ENCODE measurements at places on chromosomes 1 and 21. TPM values are rescaled to one million over a fixed set of nuclear protein-coding genes. Genes with fewer than 3 reads are reported as not detected.

LYPD8 gene
- not detected for total RNA-seq

GRCh38 chr21:33828577-33828976, 87.0 kb downstream of the ATP5PO start:
- DNase-seq: no peak
- H3K27me3 ChIP-seq: no peaks in the 10 kb centered on the region
- H3K36me3 ChIP-seq: no peaks in the 10 kb centered on the region
- H3K4me3 ChIP-seq: no peak overlapping the region

DNA sequence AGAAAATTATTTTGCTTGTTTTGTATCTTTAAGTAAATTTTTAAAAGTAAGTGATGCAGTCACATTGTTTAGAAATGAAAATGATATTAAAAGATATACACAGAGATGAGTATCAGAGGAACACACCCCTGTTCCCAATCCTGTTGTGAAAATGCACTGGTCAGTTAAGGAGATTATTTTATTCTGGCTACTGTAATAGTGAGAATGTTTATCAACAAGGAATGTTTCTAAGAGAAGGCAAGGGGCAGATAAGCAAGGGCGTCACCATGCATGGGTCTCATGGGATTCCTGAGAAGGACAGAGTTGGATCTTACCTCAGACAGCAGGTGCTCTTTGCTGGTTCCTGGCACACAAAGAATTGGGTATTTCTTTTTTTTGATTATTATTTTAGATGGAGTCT, 21.8 kb downstream of the C1orf52 start:
- H3K4me3 ChIP-seq: no peak overlapping the region
- H3K36me3 ChIP-seq: no peaks in the 10 kb centered on the region
- H3K4me1 ChIP-seq: no peaks in the 10 kb centered on the region
- H3K27ac ChIP-seq: no peak overlapping the region

ITLN2 gene
- not detected for total RNA-seq

- no peak overlapping the region for H3K27ac ChIP-seq
- no peaks in the 10 kb centered on the region for H3K4me1 ChIP-seq
- H3K4me3 ChIP-seq: no peak overlapping the region
- no peak for DNase-seq
Observed at GRCh38 chr1:119133987-119134386, 6.5 kb downstream of the WARS2 start.

GRCh38 chr21:41973861-41974751, 20.3 kb upstream of the C2CD2 start:
- H3K4me1 ChIP-seq: peaks cover 10% of the 10 kb centered on the region
- H3K4me3 ChIP-seq: no peak overlapping the region
- H3K27ac ChIP-seq: no peak overlapping the region
- no peaks in the 10 kb centered on the region for H3K27me3 ChIP-seq

GRCh38 chr1:175268720-175269119, 76.1 kb upstream of the KIAA0040 start:
- no peaks in the 10 kb centered on the region for H3K36me3 ChIP-seq
- H3K4me1 ChIP-seq: no peaks in the 10 kb centered on the region
- H3K4me3 ChIP-seq: no peak overlapping the region
- no peak for DNase-seq

OR2T35 gene
- 0.30 TPM for total RNA-seq

DNA sequence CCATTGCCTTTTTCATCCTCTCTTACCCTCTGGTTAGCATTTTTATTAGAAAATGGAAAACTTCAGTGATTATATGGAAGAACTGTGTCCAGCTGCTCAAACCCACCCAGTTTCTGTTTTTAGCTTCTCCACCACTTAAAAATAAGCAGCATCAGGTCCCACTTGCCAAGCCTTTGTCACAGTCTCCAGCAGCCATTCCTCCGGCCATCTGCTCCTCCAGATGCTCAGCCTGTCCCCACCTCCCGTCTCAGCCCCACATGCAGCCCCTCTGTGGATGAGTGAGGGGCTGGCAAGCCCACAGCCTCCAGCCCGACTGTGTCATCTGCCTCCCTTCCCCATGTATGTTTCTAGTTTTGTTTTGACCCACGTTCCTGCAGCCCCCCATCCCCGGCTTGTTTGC, 289.7 kb downstream of the HHAT start:
- H3K4me1 ChIP-seq: no peaks in the 10 kb centered on the region
- H3K36me3 ChIP-seq: no peaks in the 10 kb centered on the region
- DNase-seq: no peak
- H3K4me3 ChIP-seq: no peak overlapping the region

IL12RB2 gene
- 0.67 TPM for total RNA-seq

DNA sequence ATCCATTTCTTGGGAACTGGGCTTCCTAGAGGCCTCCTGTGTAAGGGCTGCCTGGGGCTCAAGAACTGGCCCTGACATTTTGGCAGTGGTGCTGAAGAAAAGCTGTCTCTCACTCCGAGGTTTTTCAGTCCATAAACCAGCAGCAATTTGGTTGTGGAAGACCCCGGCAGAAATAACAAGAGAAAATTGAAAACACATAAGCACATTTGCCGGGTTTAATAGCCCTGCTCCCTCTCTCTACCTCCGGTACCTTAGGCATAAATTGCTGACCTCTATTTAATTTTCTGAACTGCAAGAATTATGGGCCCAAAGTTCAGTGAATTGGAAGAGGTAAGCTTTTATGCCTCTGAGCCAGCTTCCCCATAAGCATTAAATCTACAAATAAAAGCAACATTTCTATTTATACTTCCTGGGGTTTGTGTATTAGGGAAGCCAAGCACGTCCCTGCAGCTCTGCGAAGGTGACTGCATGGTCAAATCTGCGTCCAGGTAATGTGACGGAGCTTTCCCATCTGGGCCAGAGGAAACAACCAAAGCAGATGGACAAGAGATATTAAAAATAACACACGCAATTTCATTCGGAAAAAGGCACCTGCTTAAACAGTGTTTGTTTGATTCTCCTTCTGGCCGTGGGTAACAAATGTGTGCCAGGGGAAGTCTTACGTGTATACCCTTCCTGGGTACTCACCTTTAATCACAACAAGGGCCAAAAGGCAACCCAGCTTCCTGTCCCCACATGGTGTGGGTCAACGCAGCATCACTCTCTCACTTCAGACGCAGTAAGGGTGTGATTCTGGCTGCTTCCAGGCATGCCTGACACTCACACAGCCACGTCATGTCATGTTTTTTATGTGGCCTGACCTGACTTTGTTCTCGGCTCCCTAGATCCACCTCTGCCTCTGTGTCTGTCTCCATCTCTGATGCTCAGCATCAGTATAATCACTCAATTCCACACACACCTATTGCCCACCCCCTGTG, 69.2 kb downstream of the PAPPA2 start:
- H3K4me1 ChIP-seq: no peaks in the 10 kb centered on the region
- H3K27ac ChIP-seq: no peak overlapping the region
- DNase-seq: no peak
- no peak overlapping the region for H3K4me3 ChIP-seq
- H3K27me3 ChIP-seq: no peaks in the 10 kb centered on the region
- H3K36me3 ChIP-seq: no peaks in the 10 kb centered on the region

OSCP1 gene
- 0.94 TPM for total RNA-seq

GRCh38 chr1:24702511-24703293, 42.5 kb upstream of the CLIC4 start:
- H3K27ac ChIP-seq: no peak overlapping the region
- DNase-seq: no peak
- H3K4me3 ChIP-seq: no peak overlapping the region
- peaks cover 11% of the 10 kb centered on the region for H3K4me1 ChIP-seq

DNA sequence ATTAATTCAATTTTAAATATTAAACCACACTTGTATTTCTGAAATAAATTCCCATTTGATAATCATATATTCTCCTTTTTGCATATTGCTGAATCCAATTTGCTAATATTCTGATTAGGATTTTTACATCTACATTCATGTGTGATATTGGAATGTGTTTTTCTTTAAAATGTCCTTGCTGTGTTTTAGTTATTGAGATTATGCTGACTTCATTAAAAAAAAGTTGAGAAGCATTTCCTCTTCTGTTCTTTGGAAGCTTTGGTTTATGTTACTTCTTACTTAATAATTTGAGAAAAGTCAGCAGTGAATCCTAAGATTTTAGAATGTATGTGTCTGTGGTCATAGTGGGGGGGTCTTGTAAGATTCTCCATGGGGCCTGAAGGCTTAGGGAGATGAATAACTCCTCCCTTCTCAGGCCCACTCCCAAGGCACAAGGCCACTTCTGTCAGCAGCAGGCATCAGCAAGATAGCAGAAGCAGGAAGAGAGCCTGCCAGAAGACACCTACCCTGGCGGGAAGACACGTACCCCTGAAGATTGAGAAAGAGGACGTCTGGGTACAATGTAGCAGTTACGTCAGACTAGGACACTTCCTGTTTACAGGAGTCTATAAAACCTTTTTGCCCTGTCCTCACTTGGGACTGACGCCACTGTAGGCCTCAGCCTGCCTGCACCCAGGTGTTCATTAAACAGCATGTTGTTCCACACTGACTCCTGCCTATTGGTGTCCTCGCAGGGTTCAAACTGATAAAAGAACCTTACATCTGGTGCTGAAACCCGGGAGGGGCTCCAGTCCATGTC, 56.9 kb downstream of the ODF2L start:
- no peak overlapping the region for H3K4me3 ChIP-seq
- no peaks in the 10 kb centered on the region for H3K4me1 ChIP-seq
- H3K27ac ChIP-seq: no peak overlapping the region
- H3K36me3 ChIP-seq: no peaks in the 10 kb centered on the region
- DNase-seq: no peak

DNA sequence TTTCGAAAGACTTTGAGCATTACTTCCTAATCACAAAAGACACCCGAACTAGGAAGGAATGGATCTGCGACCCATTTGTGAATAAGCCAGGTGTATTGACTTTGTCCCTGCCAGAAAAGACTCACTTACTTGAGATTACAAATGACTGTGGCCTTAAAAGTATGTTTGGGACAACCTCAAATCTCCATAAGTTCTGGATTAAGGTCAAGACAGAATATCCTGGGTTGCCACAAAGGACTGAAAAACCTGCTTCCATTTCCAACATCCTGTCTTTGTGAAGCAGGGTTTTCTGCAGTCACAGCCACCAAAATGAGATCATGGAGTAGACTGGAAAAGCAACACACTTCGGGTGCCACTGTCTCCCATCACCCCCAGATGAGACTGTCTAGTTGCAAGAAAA, 537.4 kb upstream of the ZRANB2 start:
- no peak overlapping the region for H3K27ac ChIP-seq
- H3K4me3 ChIP-seq: no peak overlapping the region
- H3K36me3 ChIP-seq: no peaks in the 10 kb centered on the region
- no peaks in the 10 kb centered on the region for H3K4me1 ChIP-seq
- no peak for DNase-seq

LRRC38 gene
- total RNA-seq: not detected

SYT6 gene
- not detected for total RNA-seq

- no peaks in the 10 kb centered on the region for H3K36me3 ChIP-seq
- H3K4me3 ChIP-seq: no peak overlapping the region
Observed at GRCh38 chr1:228968891-228969606, 233.8 kb downstream of the RHOU start.

DNA sequence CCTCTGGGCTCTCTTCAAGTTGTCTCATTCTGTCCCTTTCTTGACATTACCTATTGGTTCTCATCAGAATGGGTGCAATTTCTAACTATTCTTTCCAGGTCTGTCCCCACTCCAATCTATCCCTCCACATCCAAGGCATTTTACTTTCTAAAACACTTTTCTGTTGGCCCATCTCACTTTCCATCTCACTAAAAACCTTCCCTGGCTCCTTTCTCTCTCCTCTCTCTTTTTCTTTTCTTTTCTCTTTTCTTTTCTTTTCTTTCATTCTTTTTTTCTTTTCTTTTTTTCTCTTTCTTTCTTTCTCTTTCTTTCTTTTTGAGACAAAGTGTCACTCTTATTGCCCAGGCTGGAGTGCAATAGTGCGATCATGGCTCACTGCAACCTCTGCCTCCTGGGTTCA, 279.2 kb upstream of the SGIP1 start:
- H3K27me3 ChIP-seq: no peaks in the 10 kb centered on the region
- H3K36me3 ChIP-seq: no peaks in the 10 kb centered on the region
- DNase-seq: no peak
- peaks cover 7% of the 10 kb centered on the region for H3K4me1 ChIP-seq

- H3K4me3 ChIP-seq: no peak overlapping the region
- H3K36me3 ChIP-seq: no peaks in the 10 kb centered on the region
- DNase-seq: no peak
- H3K27ac ChIP-seq: no peak overlapping the region
Observed at GRCh38 chr21:41783476-41784180, 16.8 kb upstream of the RIPK4 start.

- no peak overlapping the region for H3K4me3 ChIP-seq
- DNase-seq: no peak
- H3K27ac ChIP-seq: no peak overlapping the region
- H3K4me1 ChIP-seq: no peaks in the 10 kb centered on the region
- no peaks in the 10 kb centered on the region for H3K36me3 ChIP-seq
Observed at GRCh38 chr21:15631342-15631741, 98.4 kb upstream of the USP25 start.

DNA sequence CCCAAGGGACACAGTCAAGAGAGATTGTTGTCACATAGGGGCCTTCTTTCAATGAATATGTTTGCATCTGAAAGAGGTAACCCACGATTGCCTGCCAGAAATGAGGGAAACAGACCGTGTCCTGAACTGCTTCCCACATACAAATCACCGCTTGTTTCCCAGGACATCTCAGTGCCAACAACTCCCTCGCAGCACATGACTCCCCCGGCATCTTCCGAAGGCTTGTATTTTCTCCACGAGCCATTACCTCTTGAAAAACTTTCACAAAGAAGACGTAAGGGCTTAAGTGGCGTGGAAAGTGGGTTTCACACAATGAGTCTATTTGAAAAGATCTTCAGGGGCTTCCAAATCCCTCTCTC, 31.6 kb upstream of the PDE9A start:
- DNase-seq: no peak
- H3K4me3 ChIP-seq: no peak overlapping the region
- no peak overlapping the region for H3K27ac ChIP-seq

DNA sequence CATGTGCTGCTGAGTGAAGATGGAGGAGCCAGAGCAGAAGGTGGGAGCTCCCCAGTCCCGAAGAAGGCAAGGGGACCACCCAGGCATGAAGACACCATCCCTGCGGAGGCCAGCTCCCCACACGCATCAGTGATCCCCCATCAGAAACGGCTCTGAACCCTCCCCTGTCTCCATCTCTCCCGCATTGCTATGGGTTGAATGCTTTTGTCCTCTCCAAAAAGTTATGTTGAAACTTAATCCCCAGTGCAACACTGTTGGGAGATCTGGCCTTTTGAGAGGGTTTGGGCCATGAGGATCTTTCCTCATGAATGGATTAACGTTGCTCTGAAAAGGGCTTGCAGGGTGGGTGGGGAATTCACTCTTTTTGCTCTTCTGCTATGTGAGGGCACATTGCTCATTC, 147.6 kb downstream of the AJAP1 start:
- no peak for DNase-seq
- H3K4me3 ChIP-seq: no peak overlapping the region
- H3K27ac ChIP-seq: no peak overlapping the region
- no peaks in the 10 kb centered on the region for H3K36me3 ChIP-seq

Data from B cell (primary cell).